ENCODE measurements at places on chromosomes 4 and X. TPM values are rescaled to one million over a fixed set of nuclear protein-coding genes. Genes with fewer than 3 reads are reported as not detected.

DNA sequence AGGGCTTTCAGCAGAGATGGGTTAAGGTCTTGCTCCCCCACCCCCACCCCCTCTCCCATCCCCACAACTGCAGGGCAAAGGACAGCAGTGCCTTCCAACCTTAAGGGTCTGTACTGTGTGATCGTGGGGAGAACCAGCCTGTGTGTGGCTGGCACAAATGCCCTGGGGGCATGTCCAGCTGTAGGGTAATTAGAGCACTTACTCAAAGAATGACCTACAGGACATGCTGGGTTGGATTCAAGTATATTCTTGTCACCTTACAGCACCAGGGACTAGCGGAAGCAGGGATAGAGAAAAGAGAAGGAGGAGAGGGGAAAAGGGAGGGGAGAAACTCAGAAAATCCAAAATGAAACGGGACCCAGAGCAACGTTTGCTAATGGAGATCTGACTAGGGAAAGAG is 191.3 kb upstream of the GATB start:
- H3K27me3 ChIP-seq: no peaks in the 10 kb centered on the region
- peaks cover 19% of the 10 kb centered on the region for H3K4me1 ChIP-seq
- no peak overlapping the region for H3K4me3 ChIP-seq
- no peak for DNase-seq
- peak overlapping the region; percentile 53 for H3K27ac ChIP-seq

DNA sequence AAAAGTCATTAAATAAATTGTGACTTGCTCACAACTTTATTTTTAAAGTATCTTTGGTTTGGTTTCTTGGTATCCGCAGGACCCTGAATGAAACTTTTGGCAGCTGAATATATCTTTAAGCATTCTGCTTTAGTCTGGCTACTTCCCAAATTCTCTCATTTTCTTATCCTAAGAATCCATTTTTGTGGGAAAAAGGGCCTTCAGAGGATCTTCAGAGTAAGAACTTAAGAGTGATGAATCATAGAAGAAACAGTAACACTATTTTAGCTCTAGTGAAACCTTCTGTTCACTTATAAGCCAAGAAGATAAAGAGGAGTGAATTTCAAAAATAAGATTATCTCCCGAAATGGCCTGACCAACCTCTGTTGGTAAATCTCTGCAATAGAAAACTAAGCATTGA is 540.6 kb upstream of the MAGEB18 start:
- H3K27ac ChIP-seq: no peak overlapping the region
- no peak overlapping the region for H3K4me3 ChIP-seq
- H3K27me3 ChIP-seq: no peaks in the 10 kb centered on the region
- DNase-seq: no peak
- H3K36me3 ChIP-seq: no peaks in the 10 kb centered on the region

The TMPRSS11A gene
- total RNA-seq: not detected

The CXCL3 gene
- total RNA-seq: not detected

The FAM184B gene
- 0.49 TPM for total RNA-seq

GRCh38 chr4:110367156-110367555 is 108.8 kb upstream of the ENPEP start:
- H3K27me3 ChIP-seq: no peaks in the 10 kb centered on the region
- no peak overlapping the region for H3K4me3 ChIP-seq
- DNase-seq: no peak

GRCh38 chr4:7782783-7783182 is 156.9 kb downstream of the AFAP1 start:
- DNase-seq: no peak
- no peaks in the 10 kb centered on the region for H3K36me3 ChIP-seq
- H3K27ac ChIP-seq: no peak overlapping the region
- H3K4me3 ChIP-seq: no peak overlapping the region
- no peaks in the 10 kb centered on the region for H3K27me3 ChIP-seq

The SLC16A2 gene
- total RNA-seq: 1.3 TPM

DNA sequence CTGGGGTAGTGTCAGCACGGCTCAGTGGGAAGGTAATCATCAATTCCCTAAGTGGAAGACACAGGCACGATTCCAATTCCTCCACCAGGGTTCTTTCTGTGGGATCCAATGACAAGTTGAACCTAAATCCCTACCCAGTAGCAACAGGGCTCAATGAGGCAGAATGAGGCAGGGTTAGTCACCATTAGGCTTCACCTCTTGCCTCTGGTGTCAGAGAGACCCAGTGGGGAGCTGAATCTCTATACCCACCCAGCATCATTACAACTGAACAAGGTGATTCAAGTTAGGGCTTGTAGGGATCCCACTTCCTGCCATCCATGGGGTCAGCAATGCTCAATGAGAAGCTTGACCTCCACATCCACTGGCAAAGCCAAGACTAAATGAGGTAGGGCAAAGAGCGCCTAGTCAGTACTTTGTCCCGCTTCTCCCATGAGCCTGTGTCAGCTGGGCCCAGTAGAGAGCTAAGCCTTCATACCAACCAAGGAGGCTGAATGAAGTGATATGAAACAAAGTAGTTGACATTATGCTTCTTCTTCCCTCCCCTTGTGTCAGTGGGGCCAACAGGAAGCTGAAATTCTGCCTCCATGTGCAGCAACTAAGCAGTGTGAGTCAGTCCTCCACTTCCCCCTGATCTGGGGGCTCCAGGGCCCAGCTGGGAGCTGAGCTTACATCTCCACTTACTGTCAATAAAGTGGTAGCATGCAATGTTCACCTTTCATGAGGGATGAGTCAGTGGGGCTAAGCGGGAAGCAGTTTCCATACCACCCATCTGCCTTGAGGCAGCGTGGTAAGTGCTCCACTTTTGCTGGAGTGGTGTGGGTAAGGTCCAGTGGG is 36.4 kb upstream of the RBM41 start:
- H3K27me3 ChIP-seq: no peaks in the 10 kb centered on the region
- H3K4me3 ChIP-seq: no peak overlapping the region
- DNase-seq: no peak
- H3K4me1 ChIP-seq: no peaks in the 10 kb centered on the region
- no peaks in the 10 kb centered on the region for H3K36me3 ChIP-seq

The TEX11 gene
- not detected for total RNA-seq
